ENCODE measurements at places on chromosomes 7 and 10.

DNA sequence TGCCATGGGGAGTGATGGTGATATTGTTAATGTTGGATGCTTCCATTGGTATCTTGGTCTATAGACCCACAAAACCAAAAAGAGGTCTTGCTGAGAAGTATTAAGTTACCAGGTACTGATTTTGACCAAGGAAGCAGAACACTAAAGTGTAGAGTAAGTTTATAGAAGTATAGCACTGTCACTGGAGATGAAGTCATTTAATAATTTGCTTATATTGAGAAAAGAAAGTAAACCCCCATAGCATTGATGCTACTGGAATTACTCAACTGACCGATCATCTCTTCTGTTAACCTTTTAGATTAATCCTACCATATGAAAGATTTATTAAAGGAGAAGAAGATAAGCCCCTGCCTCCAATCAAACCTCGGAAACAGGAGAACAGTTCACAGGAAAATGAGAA, 183.2 kb downstream of the RTKN2 start:
- DNase-seq = no peak

DNA sequence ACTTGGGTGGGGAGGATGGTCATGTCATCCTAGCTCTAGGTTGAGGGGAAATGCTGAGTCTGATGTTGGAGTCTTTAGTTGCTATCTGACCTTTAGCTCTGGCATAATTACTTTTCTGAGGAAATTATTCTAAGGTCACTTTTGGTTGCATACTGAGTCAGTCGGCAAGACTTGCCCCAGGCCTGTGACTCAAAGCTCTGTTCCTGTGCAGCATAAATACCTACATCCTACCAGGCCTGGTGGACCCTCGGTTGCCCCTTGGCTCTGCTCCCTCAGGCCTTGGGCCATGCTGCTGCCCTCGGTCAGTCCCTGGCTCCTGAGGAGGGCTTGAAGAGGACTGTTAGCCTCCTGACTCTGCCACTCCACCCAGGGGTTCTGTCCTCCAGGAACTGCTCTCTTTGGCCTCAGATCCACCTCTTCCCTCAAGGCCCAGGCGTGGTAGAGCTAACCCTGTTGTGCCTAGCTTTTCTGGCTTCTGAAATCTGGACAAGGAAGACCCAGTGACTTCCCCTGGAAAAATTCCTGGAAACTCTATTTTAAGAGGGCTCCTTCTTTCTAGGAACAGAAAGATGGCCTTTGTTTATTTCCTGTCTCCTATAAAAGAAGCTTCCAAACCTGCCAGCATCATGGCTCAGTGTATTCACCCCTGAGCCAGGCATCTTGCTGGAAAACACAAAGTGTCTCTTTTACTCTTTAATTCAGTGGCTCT, 71.2 kb downstream of the TMEM178B start:
- no peak for DNase-seq

- DNase-seq = no peak
These were observed 3.8 kb downstream of the NFE2L3 start for GRCh38 chr7:26155531-26156375.

GRCh38 chr10:59896191-59896590, 10.2 kb downstream of the CCDC6 start:
- DNase-seq = no peak

DNA sequence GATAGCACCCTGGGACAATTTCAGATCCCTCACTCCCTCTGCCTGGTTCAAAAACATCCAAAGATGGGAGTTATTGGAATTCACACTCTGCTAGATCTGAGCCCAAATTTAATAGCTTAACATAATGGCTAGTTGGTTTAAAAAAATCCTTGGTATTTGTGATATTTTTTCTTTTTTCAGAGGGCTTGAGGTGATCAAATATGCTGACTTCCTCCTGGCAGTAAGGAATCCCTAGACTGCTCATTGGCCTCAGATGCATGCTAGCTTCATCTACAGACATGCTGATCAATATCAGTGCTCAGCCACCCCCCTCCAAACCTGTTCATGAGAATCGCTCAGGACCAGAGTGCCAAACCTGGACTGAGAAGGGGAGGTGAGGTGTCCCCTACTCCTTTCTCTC, 74.7 kb upstream of the PLPP4 start:
- DNase-seq = no peak

- no peak for DNase-seq
These were observed 37.6 kb downstream of the R3HCC1L start for GRCh38 chr10:98172073-98172472.

DNA sequence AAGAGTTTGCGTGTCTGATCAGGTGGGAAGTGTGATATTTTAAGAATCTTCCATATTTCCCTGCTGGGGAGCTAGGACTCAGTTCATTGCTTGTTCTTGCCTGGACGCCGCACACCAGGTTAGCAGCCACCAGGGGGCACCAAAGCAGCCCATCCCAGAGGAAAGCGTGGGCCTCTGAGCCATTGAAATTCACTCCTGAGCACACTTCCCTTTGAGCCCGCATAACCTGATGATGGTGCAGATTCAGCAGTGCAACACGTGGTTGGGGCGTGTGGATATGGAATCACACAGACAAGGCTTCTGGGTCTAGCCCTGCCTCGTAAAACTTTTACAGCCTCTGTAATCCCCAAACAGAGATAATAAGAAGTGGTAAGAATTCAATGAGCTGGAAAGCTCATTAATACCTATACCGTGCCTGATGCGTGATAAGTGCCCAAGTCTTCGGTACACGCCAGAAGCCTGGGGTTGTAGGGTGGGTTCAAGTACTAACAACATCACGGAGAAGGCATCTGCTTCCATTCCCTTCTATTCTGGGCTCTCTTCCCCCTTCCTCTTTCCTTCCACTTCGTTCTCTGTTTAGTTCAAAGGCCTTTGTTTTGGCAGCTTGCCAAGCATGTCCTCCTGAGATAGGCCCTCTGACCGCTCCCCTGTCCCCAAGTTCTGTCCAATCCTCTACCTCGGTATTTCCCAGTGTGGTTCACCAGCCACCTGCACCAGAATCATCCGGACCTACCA, 130.1 kb upstream of the KMT2E start:
- DNase-seq = peak; percentile 82

- no peak for DNase-seq
These were observed 107.9 kb downstream of the CYTH3 start for GRCh38 chr7:6164491-6164890.

DNA sequence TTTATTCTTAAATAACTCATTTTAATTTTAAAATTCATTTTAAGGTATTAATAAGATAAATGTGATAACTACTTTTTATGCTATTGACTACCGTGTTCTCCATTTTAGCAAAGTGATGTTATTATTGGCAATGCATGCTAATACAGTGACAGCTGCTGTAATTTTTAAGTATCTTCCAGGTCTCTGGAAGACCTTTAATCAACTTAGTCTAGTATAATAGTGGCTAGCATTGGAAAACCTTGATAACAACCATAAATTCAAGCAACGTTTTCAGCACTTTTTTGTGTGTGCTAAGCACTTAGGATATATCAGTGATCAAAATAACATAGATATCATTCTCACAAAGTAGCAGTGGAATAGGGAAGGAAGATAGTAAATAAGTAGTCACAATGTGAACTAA, 230.9 kb upstream of the MAGI2 start:
- no peak for DNase-seq

DNA sequence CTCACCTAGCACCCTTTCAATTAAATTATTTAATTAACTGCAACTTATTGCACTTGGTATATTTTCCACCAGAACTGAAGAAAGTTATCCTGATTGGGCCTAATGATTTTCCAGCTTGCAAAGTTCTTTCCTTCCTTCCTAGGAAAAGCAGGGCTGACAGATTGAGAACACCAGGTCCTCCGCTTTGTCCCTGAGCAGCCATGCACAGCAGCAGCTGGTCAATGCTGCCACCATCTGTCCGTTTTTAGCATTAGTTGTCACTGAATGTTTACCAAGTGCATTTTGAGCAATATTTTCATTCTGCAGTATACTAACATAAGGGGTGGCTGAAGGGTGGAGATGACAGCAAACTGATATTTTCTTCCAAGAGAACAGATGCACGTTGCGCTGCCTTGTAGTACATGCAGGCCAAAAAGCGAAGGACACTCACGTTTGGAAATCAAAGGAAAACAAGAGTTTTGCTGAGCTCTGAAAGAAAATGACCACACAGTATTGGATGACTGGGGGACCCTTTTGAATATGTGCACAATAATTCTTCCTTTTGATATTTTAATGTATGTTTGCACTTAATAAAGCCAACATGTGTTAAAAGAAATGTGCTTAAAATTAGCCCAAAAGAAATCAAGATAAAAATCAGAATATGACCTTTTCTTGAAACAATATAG, 248.8 kb upstream of the PTN start:
- peak; percentile 64 for DNase-seq

GRCh38 chr10:71266147-71266917, 52.7 kb upstream of the SLC29A3 start:
- DNase-seq = peak; percentile 23

DNA sequence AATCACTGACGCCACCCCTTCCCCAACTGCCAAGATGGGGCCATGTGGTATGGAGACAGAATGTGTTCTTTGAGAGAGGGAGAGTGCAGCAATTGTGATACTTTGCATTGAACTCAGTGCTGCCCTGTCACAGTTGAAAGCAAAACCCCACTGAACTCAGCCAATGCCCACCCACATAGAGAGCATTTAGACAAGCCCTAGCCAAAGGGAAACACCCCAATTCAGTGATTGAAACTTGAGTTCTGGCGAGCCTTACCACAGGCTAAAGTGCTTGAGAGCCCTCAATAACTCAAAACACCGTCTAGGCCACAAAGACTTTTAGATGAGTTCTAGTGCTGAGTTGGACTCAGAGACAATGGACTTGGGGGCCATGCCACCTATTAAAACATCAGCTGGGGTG, 751.9 kb upstream of the POT1 start:
- no peak for DNase-seq

DNA sequence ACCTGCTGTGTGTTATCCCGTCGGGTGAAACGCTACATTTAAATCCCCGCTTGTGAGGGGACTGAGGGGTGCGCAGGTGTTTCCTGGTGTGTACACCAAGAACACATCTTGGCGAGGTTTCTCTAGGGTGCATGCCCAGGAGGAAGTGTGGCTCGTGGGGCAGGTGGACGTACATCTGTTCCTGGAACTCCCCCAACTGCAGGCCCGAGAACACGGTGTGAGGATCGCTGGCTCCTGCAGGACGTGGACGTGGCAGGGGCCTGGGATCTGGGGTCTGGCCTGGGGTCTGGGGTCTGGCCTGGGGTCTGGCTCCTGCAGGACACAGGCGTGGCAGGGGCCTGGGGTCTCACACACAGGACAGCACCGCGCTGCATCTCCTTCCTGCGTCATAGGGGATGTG, 10.1 kb downstream of the KNDC1 start:
- no peak for DNase-seq

DNA sequence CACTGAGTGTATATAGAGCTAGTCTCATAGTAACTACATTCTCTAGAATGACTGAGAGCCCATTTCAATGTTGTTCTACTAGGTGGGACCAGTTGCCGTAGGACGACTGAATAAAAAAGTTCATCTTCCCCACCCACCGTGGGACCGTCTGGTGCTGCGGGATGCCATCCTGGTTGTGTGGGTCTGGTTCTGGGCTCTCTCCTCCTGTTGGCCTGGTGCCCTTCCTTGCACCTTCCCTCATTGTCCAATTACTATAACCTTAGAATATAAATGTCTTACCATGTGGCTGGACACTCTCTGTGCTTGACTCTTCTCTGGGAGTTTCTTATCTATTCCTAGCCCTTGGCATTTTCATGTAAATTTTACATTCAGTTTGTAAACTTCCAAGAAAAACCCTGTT, 344.4 kb downstream of the TCERG1L start:
- DNase-seq = no peak

DNA sequence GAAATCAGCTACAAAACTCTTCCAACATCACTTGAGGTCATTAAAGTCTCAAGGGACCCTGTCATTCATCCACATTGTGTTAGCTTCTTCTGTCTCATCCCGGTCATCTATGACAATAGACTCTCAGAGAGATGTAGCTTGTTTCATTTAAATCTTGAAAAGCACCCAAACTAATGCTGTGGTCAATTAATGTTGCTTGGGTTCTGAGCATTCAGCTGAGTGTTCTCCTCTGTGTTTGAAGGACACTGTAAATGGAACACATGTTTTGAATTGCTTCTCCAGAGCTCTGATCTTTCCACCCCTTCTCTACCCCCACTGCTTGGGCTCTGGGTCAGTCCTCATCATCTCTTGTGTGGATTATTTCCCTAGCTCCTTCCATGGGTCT, 19.6 kb upstream of the ADD3 start:
- DNase-seq = no peak

DNA sequence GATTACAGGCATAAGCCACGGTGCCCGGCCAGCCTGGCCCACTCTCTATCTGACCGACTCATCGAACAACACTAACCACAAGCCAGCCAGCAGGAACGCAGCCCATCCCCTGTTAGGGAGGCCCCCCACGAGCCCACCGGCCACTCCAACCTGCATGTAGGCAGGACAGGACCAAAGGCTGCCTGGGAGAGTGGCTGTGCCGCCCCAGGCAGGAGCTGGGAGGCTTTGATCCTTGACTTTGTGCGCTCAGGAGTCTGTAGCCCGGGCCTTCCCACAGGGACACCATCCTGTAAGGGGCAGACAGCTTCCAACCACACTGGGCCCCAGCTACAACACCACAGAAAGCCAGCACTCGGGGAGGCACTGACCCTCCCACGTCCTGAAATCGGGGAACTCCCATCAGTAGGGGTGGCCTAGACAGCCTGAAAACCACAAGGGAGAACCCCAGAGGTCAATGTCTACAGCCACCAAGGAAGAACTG, 29.4 kb downstream of the GRID1 start:
- DNase-seq = no peak

Measured in NAMALWA (cell line).